Neuronal stem cell (in vitro differentiated cells): ENCODE measurements at places on chromosomes 11 and 22.
A peak's percentile ranks its signal among the peaks of the same experiment; 100 is the strongest.

DNA sequence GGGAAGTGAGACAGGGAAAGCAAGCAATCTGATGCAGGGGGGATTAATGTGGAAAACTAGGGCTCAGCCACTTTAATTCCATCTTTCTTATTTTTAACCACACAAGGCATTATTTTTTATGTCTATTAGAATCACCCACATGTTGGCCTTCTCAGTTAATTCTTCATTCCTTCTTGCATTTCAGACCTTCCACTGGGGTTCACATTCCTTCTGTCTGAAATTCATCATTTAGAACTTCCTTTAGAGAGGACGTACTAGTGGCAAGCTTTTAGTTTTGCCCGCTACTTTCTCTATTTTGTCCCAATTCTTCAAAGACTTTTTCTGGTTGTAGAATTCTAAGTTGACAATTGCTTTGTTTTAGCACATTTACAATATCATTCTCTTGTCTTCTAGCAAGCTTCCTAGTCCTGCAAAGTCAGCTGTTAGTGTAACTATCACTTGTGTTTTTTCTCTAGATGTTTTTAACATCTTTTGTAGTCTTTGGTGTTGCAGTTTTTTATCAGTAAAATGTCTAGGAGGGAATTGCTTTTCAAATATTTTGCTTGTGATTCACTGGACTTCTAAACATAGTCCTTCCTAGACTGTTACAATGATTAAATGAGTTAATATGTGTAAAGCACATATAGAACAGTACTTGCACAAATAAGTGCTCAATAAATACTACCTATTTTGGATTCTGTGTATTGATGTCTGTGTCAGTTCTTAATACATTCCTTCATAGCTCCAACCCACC, 5.5 kb upstream of the NNMT start:
- DNase-seq, result no peak

GRCh38 chr11:64639885-64640284, 48.9 kb downstream of the SLC22A12 start:
- DNase-seq, result no peak

DNA sequence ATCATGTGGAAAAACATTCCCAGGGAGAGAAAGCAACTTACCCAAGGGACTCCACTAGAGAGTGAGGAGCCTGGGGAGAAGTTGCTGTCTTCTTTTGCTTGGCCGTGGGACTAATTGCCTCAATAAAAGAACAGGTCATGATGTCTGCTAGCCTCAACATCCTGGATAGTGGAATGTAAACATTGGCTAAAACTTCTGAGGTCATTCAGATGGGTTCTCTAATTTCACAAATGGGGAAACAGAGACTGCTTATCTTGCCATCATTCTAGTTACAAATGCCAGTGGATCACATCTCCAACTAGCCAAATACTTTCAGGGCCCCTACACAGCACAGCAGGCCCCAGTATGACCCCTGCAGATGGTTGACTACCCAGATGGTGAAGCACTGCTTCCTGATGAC, 28.4 kb upstream of the PAMR1 start:
- no peak for DNase-seq

- DNase-seq, result no peak
Measured at GRCh38 chr11:46285173-46285572, 7.7 kb downstream of the CREB3L1 start.

- peak; percentile 74 for DNase-seq
Measured at GRCh38 chr22:36258701-36259614, 6.0 kb downstream of the APOL1 start.
